ENCODE measurements at places on chromosomes 1 and 21.

GRCh38 chr1:2074944-2075740 is 24.9 kb downstream of the PRKCZ start:
- no peak for DNase-seq

- DNase-seq, result no peak
Observed at GRCh38 chr21:46322351-46323226, 1.1 kb downstream of the C21orf58 start.

DNA sequence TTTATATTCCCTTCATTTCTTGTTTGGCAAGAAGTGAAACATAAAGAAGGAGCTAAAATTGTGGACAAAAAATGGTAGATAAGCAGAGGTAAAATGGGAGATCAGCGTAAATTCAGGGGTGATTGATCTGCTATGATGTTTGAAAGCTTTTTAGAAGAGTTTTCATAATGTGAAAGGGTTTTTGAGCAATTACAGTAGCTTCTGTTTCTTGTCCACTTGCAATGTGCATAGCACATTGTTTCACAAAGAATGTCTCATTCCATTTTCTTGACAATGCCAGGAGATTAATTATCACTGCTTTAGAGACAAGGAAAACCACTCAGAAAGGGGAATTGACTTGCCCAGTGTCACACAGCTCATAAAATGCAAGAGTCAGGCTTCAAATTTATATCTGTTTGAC is 65.9 kb upstream of the PLPPR4 start:
- DNase-seq, result no peak

GRCh38 chr1:226653311-226653921 is 85.7 kb downstream of the ITPKB start:
- no peak for DNase-seq

GRCh38 chr1:203158960-203159665 is 16.5 kb downstream of the MYBPH start:
- DNase-seq, result no peak

- no peak for DNase-seq
Observed at GRCh38 chr1:235515844-235516512, 11.7 kb upstream of the B3GALNT2 start.
